ENCODE measurements at places on chromosomes 1 and 21. TPM values are rescaled to one million over a fixed set of nuclear protein-coding genes. Genes with fewer than 3 reads are reported as not detected.

Gene TSPEAR
- total RNA-seq, result not detected

Gene C1orf141
- not detected for total RNA-seq

GRCh38 chr1:33030575-33030974 is 6.1 kb downstream of the AK2 start:
- H3K4me1 ChIP-seq, result no peaks in the 10 kb centered on the region
- peak; percentile 10 for DNase-seq
- no peak overlapping the region for H3K27ac ChIP-seq
- no peaks in the 10 kb centered on the region for H3K36me3 ChIP-seq
- no peaks in the 10 kb centered on the region for H3K27me3 ChIP-seq

DNA sequence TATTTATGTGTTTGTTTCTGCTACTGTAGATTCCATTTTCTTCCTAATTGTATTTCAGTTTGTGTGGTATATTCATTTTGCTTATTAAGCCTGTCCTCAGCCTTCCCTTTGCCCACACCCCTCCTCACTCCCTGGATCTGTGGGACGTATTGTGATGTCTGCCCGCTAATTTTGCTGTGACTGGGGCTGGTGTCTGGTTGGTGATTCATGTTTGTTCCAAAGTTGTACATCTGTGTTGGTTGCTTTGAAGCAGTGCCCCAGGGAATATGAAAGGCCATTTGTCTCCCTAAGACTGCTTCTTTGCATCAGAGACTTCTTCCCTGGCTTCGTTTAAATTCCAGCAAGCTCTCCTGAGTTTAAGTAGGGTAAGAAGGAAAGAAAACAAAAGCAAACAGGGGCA is 289.5 kb upstream of the SGIP1 start:
- no peaks in the 10 kb centered on the region for H3K27me3 ChIP-seq
- no peak overlapping the region for H3K4me3 ChIP-seq

DNA sequence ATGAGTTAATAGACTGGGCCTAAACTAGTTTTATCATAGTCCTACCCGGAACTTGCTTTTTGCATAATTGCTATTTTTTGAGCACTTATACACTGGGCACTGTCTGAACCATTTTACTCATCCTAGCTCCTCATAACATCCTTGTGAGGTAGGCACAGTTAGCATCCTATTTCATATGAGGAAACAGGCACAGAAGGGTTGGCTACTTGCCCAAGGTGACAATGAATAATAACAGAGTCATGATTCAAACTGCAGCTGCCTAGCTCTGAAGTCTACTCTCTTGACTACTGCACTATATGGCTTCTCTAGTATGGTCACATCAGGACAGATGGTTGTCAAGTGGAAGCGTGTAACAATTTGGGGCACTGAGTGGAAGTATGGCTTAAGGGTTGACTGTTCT is 18.2 kb upstream of the RC3H1 start:
- H3K4me1 ChIP-seq, result peaks cover 4% of the 10 kb centered on the region
- no peak overlapping the region for H3K27ac ChIP-seq
- H3K4me3 ChIP-seq, result no peak overlapping the region

DNA sequence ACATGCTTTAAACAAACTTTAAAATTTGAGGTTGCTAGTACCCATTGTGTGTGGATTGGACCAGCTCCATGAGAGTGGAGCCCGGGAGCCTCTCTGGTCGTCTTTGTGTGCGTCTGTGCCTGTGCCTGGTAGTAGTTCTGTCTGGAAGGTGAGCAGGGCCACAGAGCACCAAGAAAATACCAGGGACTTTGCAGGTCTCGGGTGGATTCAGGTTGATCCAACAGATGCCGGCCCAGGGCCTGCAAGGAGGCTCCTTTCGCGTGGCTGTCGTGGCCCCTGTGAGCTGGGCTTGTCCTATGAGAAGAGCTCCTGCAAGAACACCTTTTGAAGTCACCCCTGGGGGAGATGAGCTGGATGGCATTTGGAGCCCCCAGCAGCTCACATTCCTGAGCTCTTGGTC is 28.3 kb downstream of the COL18A1 start:
- no peaks in the 10 kb centered on the region for H3K36me3 ChIP-seq
- peaks cover 6% of the 10 kb centered on the region for H3K4me1 ChIP-seq
- H3K4me3 ChIP-seq, result no peak overlapping the region
- no peak for DNase-seq
- no peaks in the 10 kb centered on the region for H3K27me3 ChIP-seq
- H3K27ac ChIP-seq, result no peak overlapping the region

GRCh38 chr21:23471877-23472276 is 2135.4 kb downstream of the MRPL39 start:
- no peaks in the 10 kb centered on the region for H3K4me1 ChIP-seq
- H3K27me3 ChIP-seq, result no peaks in the 10 kb centered on the region
- DNase-seq, result no peak
- no peak overlapping the region for H3K4me3 ChIP-seq
- no peak overlapping the region for H3K27ac ChIP-seq

- H3K27me3 ChIP-seq, result no peaks in the 10 kb centered on the region
- no peaks in the 10 kb centered on the region for H3K36me3 ChIP-seq
- no peaks in the 10 kb centered on the region for H3K4me1 ChIP-seq
- H3K4me3 ChIP-seq, result no peak overlapping the region
Observed at GRCh38 chr1:34663031-34663430, 91.8 kb upstream of the GJB5 start.

- peak overlapping the region; percentile 60 for H3K27ac ChIP-seq
- H3K27me3 ChIP-seq, result no peaks in the 10 kb centered on the region
- no peaks in the 10 kb centered on the region for H3K36me3 ChIP-seq
- DNase-seq, result peak; percentile 97
- peaks cover 2% of the 10 kb centered on the region for H3K4me1 ChIP-seq
Observed at GRCh38 chr1:7478809-7479499, 292.1 kb upstream of the VAMP3 start.

DNA sequence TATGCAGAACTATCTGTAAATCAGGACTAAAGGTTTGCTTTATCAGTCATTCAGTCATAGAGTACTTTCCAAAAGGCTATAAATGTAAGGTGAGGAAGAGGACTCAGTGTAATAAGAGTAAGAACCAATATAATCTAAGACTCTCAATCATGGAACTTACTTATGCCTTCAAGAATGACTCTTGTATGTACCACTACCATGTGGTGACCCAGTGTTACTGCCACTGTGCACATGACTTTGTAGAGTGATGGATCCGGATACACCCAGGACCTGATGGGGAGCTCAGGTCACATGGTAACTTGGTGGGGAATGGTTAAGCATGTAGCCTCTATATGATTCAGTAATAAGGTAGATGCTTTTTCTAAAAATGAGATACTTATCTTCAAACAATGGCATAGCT is 2099.8 kb downstream of the MRPL39 start:
- no peaks in the 10 kb centered on the region for H3K36me3 ChIP-seq
- H3K4me1 ChIP-seq, result no peaks in the 10 kb centered on the region
- no peak overlapping the region for H3K27ac ChIP-seq
- H3K4me3 ChIP-seq, result no peak overlapping the region
- DNase-seq, result no peak

- no peaks in the 10 kb centered on the region for H3K27me3 ChIP-seq
- H3K36me3 ChIP-seq, result no peaks in the 10 kb centered on the region
- H3K4me1 ChIP-seq, result no peaks in the 10 kb centered on the region
- no peak overlapping the region for H3K27ac ChIP-seq
Observed at GRCh38 chr1:21573971-21574465, 64.8 kb downstream of the ALPL start.

GRCh38 chr21:45930792-45931191 is 50.8 kb upstream of the COL6A1 start:
- H3K4me1 ChIP-seq, result no peaks in the 10 kb centered on the region
- H3K4me3 ChIP-seq, result no peak overlapping the region
- no peak overlapping the region for H3K27ac ChIP-seq
